ENCODE measurements at places on chromosomes 11 and 22. TPM values are rescaled to one million over a fixed set of nuclear protein-coding genes. Genes with fewer than 3 reads are reported as not detected.

XKR3 gene
- total RNA-seq = not detected

- no peak overlapping the region for H3K4me3 ChIP-seq
- H3K27me3 ChIP-seq = no peaks in the 10 kb centered on the region
- H3K27ac ChIP-seq = no peak overlapping the region
- H3K4me1 ChIP-seq = peaks cover 12% of the 10 kb centered on the region
- H3K36me3 ChIP-seq = peaks cover 2% of the 10 kb centered on the region
Measured at GRCh38 chr11:6632116-6633073, 13.2 kb upstream of the TPP1 start.

DNA sequence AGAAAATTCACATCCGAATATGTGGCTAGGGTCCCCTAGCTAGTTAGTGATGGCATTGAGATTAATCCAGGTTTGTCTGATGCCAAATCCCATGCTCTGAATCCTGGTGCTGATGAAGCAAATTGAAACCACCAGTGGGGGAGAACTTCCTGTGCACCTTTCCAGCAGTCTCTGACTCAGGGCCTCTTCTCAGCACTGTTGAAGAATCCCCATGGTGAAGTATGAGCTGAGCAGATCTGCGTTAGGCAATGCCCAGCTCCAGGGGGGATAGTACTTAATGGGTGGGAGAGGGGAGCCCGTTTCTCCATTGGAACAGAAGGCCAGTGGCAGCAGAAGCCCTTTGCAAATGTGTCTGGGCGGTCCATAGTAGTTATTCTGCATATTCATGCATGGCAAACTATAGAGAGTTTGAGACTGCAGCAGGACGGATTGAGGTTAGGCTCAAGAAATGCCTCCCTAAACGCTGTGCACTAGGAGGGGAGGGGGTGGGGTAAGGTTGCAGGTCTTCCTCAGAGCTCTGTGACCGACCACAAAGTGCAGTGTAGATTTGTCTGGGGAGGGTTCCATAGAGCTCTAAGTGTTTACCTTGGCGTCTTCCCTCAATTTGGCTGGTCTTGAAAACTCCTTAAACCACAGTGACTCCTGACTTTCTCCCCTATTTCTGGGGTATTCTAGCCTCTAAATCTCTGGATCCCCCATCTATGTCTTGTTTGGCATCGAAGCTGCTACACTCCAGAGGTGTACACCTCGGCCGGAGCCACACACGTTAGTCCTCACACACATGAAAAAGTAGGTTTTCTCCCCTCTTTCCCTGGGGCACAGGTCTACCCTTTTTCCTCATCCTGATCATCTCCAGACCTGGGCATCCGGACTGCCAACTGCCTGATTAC, 4.8 kb downstream of the POU2F3 start:
- H3K27me3 ChIP-seq = peaks cover 34% of the 10 kb centered on the region
- DNase-seq = no peak
- no peak overlapping the region for H3K27ac ChIP-seq

DNA sequence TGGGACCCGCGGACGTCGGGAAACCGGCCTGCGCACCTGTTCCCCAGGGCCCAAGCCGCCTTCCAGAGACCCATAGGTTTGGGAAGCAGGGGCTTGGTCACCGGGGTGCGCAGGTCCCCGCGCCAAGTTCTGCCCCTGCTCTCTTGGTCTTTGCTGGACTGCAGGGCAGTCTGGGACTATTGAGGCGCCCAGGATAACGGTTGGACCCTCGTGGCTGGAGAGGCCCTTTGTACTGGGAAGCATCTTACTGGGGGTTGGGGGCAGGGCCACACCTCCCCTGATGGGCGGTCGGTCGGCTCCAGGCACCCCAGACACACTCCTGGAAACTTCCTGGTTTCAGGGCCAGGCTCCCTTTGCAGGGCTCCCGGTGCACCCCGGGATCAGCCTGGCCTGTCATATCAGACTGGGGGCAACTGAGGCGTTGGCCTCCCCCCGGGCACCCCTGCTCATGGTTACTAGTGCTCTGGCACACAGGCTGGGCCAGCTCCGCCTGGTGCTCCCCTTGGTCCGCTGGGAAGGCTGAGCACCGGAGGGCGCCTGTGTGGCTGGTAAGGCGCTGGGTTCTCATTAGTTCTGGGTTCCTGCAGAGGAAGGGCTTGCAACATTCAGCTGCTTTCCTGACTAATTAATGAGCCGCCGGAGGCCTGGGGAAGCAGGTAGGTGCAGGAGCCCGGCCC, 1250.5 kb downstream of the BRD1 start:
- H3K27ac ChIP-seq = no peak overlapping the region
- H3K27me3 ChIP-seq = peaks cover 21% of the 10 kb centered on the region
- H3K36me3 ChIP-seq = no peaks in the 10 kb centered on the region
- DNase-seq = no peak
- no peaks in the 10 kb centered on the region for H3K4me1 ChIP-seq

DNA sequence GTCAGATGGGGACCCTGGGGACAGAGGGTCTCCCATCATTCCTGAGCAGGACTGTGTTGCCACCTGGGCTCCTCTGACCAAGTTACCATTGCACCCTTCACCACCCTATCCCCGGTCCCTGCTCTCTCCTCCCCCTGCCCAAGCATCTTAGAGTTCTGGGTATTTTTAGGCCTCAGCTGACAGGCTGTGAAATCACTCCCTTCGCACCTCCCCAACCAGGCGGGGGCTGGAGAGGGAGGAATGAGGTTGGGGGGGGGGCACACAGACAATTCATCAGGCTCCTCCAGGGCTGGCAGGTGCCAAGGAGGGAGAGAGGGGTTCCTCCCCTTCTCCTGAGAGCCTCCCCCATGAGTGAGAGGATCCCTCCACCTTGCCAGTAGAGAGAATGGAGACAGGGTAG, 9.0 kb downstream of the SYT7 start:
- H3K4me1 ChIP-seq = peaks cover 3% of the 10 kb centered on the region
- no peaks in the 10 kb centered on the region for H3K36me3 ChIP-seq
- DNase-seq = no peak
- no peak overlapping the region for H3K27ac ChIP-seq
- no peak overlapping the region for H3K4me3 ChIP-seq
- H3K27me3 ChIP-seq = peaks cover 36% of the 10 kb centered on the region

DNA sequence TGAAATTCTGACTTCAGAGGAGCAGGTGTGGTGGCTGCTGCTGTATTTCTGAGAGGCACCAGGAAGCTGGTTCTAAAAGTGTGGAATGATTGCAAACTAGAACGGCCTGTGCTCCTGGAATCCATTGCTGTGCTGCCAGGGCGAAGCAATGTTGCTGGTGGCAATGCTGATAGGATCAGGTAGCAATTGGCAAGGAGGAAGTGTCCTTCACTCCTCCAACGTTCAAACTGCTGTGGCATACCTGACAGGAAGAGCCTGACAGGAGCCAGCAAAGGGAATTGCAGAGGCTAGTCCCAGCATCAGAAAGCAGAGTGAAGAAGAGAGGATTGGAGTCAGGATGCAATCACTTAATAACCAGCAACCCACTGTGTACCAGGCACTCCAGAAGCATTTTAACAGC, 118.2 kb downstream of the FAR1 start:
- no peak overlapping the region for H3K4me3 ChIP-seq
- no peaks in the 10 kb centered on the region for H3K36me3 ChIP-seq
- no peak overlapping the region for H3K27ac ChIP-seq
- H3K4me1 ChIP-seq = no peaks in the 10 kb centered on the region

GRCh38 chr11:29231586-29231985, 785.2 kb downstream of the KCNA4 start:
- no peaks in the 10 kb centered on the region for H3K36me3 ChIP-seq
- H3K4me3 ChIP-seq = no peak overlapping the region
- H3K27me3 ChIP-seq = no peaks in the 10 kb centered on the region
- H3K4me1 ChIP-seq = no peaks in the 10 kb centered on the region

GRCh38 chr11:69035946-69036340, 12.8 kb upstream of the TPCN2 start:
- DNase-seq = no peak
- H3K4me1 ChIP-seq = no peaks in the 10 kb centered on the region
- no peaks in the 10 kb centered on the region for H3K36me3 ChIP-seq
- no peak overlapping the region for H3K27ac ChIP-seq

DNA sequence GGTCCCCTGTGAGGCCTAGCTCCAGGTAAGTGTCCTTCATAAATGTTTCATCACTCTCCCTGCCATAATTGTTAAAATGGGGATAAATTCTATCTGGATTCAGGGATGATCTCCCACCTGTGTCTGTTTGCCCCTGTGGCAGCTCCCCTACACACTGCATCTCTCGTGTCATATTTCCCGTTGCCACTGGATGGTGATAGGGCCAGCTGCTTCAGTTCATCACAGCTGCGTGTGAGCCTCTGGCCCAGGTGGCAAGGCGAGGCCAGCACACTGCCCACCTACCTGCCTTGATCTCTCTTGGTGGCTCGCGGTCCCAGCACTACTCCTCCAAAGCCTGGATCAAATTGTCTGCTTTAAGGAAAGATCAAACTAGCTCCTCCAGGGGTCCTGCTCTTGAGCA, 187.4 kb downstream of the GRIK4 start:
- H3K4me3 ChIP-seq = no peak overlapping the region
- H3K27ac ChIP-seq = no peak overlapping the region
- H3K27me3 ChIP-seq = no peaks in the 10 kb centered on the region

GRCh38 chr11:78377625-78378418, 39.8 kb downstream of the GAB2 start:
- no peaks in the 10 kb centered on the region for H3K4me1 ChIP-seq
- H3K4me3 ChIP-seq = no peak overlapping the region
- no peak overlapping the region for H3K27ac ChIP-seq
- no peak for DNase-seq
- no peaks in the 10 kb centered on the region for H3K36me3 ChIP-seq

GRIA4 gene
- total RNA-seq = not detected

DNA sequence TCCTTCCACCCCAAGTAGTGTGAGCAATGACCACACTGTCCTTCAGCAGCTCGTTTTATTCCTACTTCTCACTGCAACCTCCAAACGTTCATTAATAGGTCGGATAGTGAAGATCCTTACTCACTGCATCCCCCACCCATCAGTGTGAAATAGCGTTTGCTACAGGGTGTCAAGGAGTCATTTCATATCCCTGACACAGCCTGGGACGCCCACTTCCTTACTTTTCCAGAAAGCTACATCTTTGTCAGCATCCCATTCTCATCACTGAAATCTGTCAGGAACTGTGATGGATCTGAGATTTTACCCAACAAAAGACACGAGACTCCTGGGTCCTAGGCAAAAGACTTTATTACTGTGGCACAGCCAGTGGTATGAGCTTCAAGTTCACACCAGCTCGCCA, 592.4 kb downstream of the NTM start:
- H3K27me3 ChIP-seq = no peaks in the 10 kb centered on the region
- no peaks in the 10 kb centered on the region for H3K4me1 ChIP-seq
- no peak overlapping the region for H3K4me3 ChIP-seq
- H3K36me3 ChIP-seq = no peaks in the 10 kb centered on the region

DNA sequence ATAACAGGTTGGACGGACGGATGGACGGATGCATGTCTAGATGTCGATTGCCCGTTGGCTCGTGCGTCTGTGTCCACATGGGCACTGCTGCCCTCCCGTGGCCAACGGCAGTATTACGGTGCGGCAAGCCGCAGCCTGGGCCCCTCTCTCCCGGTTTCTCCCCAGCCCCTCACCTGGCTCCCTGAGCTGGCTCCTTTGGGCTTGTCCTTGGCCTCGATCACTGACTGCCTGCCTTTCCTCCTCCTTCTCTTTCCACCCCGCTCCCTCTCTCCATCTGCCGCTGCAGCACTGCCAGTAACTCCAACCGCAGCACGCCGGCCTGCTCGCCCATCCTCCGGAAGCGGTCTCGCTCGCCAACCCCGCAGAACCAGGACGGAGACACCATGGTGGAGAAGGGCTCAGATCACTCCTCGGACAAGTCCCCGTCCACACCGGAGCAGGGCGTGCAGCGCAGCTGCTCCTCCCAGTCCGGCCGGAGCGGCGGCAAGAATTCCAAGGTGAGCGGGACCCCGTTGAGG, 77.3 kb downstream of the SCN3B start:
- no peaks in the 10 kb centered on the region for H3K27me3 ChIP-seq
- no peak overlapping the region for H3K27ac ChIP-seq
- H3K4me3 ChIP-seq = no peak overlapping the region
- H3K36me3 ChIP-seq = peaks cover 3% of the 10 kb centered on the region

- H3K27ac ChIP-seq = no peak overlapping the region
- no peak overlapping the region for H3K4me3 ChIP-seq
- H3K4me1 ChIP-seq = no peaks in the 10 kb centered on the region
- H3K27me3 ChIP-seq = no peaks in the 10 kb centered on the region
- no peak for DNase-seq
Measured at GRCh38 chr11:112016765-112017376, 8.3 kb upstream of the DLAT start.

GRCh38 chr11:117427356-117427874, 99.8 kb downstream of the CEP164 start:
- no peaks in the 10 kb centered on the region for H3K27me3 ChIP-seq
- H3K4me3 ChIP-seq = no peak overlapping the region
- no peak for DNase-seq
- peaks cover 8% of the 10 kb centered on the region for H3K4me1 ChIP-seq

GRCh38 chr22:42078469-42079318, 806 bp upstream of the SMDT1 start:
- peaks cover 20% of the 10 kb centered on the region for H3K36me3 ChIP-seq
- peak overlapping the region; percentile 98 for H3K27ac ChIP-seq
- no peaks in the 10 kb centered on the region for H3K27me3 ChIP-seq
- DNase-seq = no peak
- H3K4me3 ChIP-seq = peak overlapping the region; percentile 73
- H3K4me1 ChIP-seq = peaks cover 59% of the 10 kb centered on the region

DNA sequence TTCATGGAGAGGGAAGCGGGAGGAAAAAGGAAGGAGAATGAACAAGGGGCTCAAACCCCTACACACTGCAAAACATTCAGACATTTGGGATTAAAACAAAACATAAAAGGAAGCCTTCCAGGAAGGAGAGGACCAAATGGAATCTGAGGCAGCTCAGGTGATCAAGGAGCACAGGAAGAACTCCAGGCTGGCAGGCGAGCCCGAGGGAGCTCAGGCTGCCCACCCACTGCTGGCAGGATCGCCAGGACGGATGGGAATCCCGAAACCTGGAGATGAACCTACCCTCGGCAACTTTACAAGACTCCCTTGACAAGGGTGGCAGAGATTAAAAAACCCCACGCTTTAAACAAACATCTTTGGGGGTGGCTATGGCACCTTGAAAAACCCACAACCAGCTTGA, 5.0 kb upstream of the PYGM start:
- no peaks in the 10 kb centered on the region for H3K27me3 ChIP-seq
- H3K27ac ChIP-seq = peak overlapping the region; percentile 54
- H3K4me1 ChIP-seq = peaks cover 100% of the 10 kb centered on the region
- H3K36me3 ChIP-seq = peaks cover 83% of the 10 kb centered on the region
- peak overlapping the region; percentile 24 for H3K4me3 ChIP-seq

GSTT2 gene
- total RNA-seq = not detected

OR11H1 gene
- not detected for total RNA-seq

Measured in CD4-positive, alpha-beta T cell (primary cell).